ENCODE measurements at places on chromosomes 5 and 9. TPM values are rescaled to one million over a fixed set of nuclear protein-coding genes. Genes with fewer than 3 reads are reported as not detected.

RPL12 gene
- total RNA-seq: 3,245 TPM

CHSY3 gene
- total RNA-seq: 0.10 TPM

MYOZ3 gene
- total RNA-seq: not detected

PCDHGA4 gene
- 0.14 TPM for total RNA-seq

CDH18 gene
- total RNA-seq: not detected

STC2 gene
- 47.5 TPM for total RNA-seq

TCF7 gene
- total RNA-seq: 14.9 TPM

RNF183 gene
- total RNA-seq: not detected

C9orf153 gene
- total RNA-seq: 0.14 TPM

F2RL2 gene
- 5.2 TPM for total RNA-seq

KCNV2 gene
- not detected for total RNA-seq

SLC22A5 gene
- total RNA-seq: 41.0 TPM

DBH gene
- not detected for total RNA-seq

DCTN4 gene
- 19.1 TPM for total RNA-seq

SKP1 gene
- 587 TPM for total RNA-seq

SMIM33 gene
- total RNA-seq: not detected

SLC6A19 gene
- total RNA-seq: 0.07 TPM

AJM1 gene
- total RNA-seq: 2.1 TPM

C5 gene
- 15.8 TPM for total RNA-seq

ACTBL2 gene
- not detected for total RNA-seq

CDC25C gene
- 13.5 TPM for total RNA-seq

UCK1 gene
- 20.6 TPM for total RNA-seq

PLEKHG4B gene
- 1.0 TPM for total RNA-seq

GLDC gene
- 14.1 TPM for total RNA-seq

SH3GL2 gene
- total RNA-seq: not detected

SPTAN1 gene
- total RNA-seq: 164 TPM

FGFR4 gene
- total RNA-seq: 25.5 TPM

HTR4 gene
- total RNA-seq: not detected

WDR31 gene
- 1.3 TPM for total RNA-seq

PFN3 gene
- total RNA-seq: not detected

OGN gene
- not detected for total RNA-seq

NACC2 gene
- total RNA-seq: 30.2 TPM

SLIT3 gene
- total RNA-seq: 17.4 TPM

ALDH1A1 gene
- total RNA-seq: 5,109 TPM

ADGRV1 gene
- total RNA-seq: 0.57 TPM

KIF27 gene
- total RNA-seq: 1.3 TPM

FAXDC2 gene
- total RNA-seq: 0.05 TPM

NEURL1B gene
- 2.9 TPM for total RNA-seq

PDE6A gene
- 0.25 TPM for total RNA-seq

EIF4E1B gene
- total RNA-seq: not detected

SPINK13 gene
- not detected for total RNA-seq
